Mononuclear cell (primary cell): ENCODE measurements at places on chromosomes 4 and X. TPM values are rescaled to one million over a fixed set of nuclear protein-coding genes. Genes with fewer than 3 reads are reported as not detected.

RASL11B gene
- total RNA-seq: 0.31 TPM

PCDH18 gene
- 0.10 TPM for total RNA-seq

TCP11X2 gene
- total RNA-seq: not detected

USP51 gene
- total RNA-seq: 3.3 TPM

CXorf51A gene
- not detected for total RNA-seq

SPP1 gene
- 0.10 TPM for total RNA-seq

YTHDC1 gene
- total RNA-seq: 283 TPM

RWDD4 gene
- 9.3 TPM for total RNA-seq

ATOH1 gene
- total RNA-seq: not detected

SATL1 gene
- not detected for total RNA-seq

ART3 gene
- total RNA-seq: not detected

CNOT6L gene
- total RNA-seq: 207 TPM

SLITRK4 gene
- total RNA-seq: 1.5 TPM

HS6ST2 gene
- total RNA-seq: not detected

LAP3 gene
- total RNA-seq: 88.7 TPM

FANCB gene
- total RNA-seq: 5.4 TPM

LINC00632 gene
- total RNA-seq: 0.21 TPM

USP26 gene
- not detected for total RNA-seq

SLC9B2 gene
- total RNA-seq: 20.4 TPM

IL13RA2 gene
- total RNA-seq: not detected

ZNF711 gene
- 3.7 TPM for total RNA-seq

SCLT1 gene
- 48.4 TPM for total RNA-seq

COL4A5 gene
- not detected for total RNA-seq

PPARGC1A gene
- total RNA-seq: 0.52 TPM

ZNF732 gene
- total RNA-seq: not detected

NALF2 gene
- under 0.01 TPM for total RNA-seq
